Breast epithelium (tissue), 4 donors: ENCODE measurements at places on chromosomes 7 and 10. TPM values are rescaled to one million over a fixed set of nuclear protein-coding genes. Genes with fewer than 3 reads are reported as not detected.

The HTR7 gene
- 1.8 TPM for total RNA-seq

The GJD4 gene
- total RNA-seq: not detected

DNA sequence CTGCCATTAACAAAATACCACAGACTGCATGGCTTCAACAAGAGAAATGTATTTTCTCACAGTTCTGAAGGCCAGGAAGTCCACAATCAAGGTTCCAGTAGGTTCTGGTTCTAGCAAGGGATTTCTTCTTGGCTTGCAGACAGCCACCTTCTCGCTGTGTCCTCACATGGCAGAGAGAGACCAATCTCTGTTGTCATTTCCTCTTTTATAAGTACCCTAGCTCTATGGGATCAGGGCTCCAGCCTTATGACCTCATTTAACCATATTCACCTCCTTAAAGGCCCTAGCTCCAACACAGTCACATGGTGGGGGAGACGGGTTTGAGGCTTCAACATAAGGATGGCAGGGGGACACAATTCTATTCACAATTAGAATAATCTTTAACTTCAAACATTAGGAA is 23.6 kb downstream of the ABI1 start:
- no peak overlapping the region for H3K4me3 ChIP-seq
- no peak overlapping the region for H3K27ac ChIP-seq
- no peaks in the 10 kb centered on the region for H3K27me3 ChIP-seq
- no peak for DNase-seq

GRCh38 chr10:124569623-124570470 is 108.2 kb downstream of the LHPP start:
- H3K36me3 ChIP-seq: no peaks in the 10 kb centered on the region
- H3K4me3 ChIP-seq: no peak overlapping the region
- no peak overlapping the region for H3K27ac ChIP-seq
- no peak for DNase-seq
- no peaks in the 10 kb centered on the region for H3K27me3 ChIP-seq

GRCh38 chr7:48298779-48299178 is 127.5 kb downstream of the ABCA13 start:
- no peak overlapping the region for H3K27ac ChIP-seq
- no peaks in the 10 kb centered on the region for H3K27me3 ChIP-seq
- H3K36me3 ChIP-seq: no peaks in the 10 kb centered on the region
- DNase-seq: no peak

DNA sequence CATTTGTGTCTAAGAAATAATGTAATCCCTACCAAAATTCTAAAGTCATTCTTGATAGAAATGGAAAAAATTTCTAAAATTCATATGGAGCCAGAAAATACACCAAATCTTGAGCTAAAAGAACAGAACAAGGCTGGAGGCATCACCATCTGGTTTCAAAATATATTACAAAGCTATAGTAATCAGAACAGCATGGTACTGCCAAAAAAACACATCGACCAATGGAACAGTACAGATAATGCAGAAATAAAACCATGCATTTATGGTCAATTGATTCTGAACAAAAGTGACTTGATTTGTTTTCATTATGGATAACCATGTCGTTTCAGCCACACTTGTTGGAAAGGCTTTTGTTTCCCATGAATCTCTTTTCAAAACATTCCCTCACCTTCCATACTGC is 7.0 kb upstream of the WDFY4 start:
- no peak overlapping the region for H3K4me3 ChIP-seq
- DNase-seq: no peak
- H3K27me3 ChIP-seq: no peaks in the 10 kb centered on the region
- no peaks in the 10 kb centered on the region for H3K4me1 ChIP-seq
